Mammary microvascular endothelial cell (primary cell): ENCODE measurements at places on chromosomes 16 and 17. TPM values are rescaled to one million over a fixed set of nuclear protein-coding genes. Genes with fewer than 3 reads are reported as not detected.

KRTAP4-12 gene
- not detected in 2 replicates for total RNA-seq

ZNF174 gene
- 6.2 and 9.5 TPM in 2 replicates for total RNA-seq

KRT39 gene
- not detected in 2 replicates for total RNA-seq

GNAO1 gene
- not detected in 2 replicates for total RNA-seq

CX3CL1 gene
- total RNA-seq: 5.1 and 6.1 TPM in 2 replicates

CD300H gene
- not detected in 2 replicates for total RNA-seq

CRHR1 gene
- total RNA-seq: not detected in 2 replicates

C16orf74 gene
- total RNA-seq: 69.0 and 83.4 TPM in 2 replicates

KRT33B gene
- total RNA-seq: not detected in 2 replicates

ARHGAP23 gene
- total RNA-seq: 127 and 150 TPM in 2 replicates

DOC2B gene
- total RNA-seq: 7.9 and 11.8 TPM in 2 replicates

SOST gene
- total RNA-seq: not detected in 2 replicates
